Activated T-cell treated with anti-CD3 and anti-CD28 coated beads for 1 hour (primary cell): ENCODE measurements at places on chromosomes 6 and 20.

DNA sequence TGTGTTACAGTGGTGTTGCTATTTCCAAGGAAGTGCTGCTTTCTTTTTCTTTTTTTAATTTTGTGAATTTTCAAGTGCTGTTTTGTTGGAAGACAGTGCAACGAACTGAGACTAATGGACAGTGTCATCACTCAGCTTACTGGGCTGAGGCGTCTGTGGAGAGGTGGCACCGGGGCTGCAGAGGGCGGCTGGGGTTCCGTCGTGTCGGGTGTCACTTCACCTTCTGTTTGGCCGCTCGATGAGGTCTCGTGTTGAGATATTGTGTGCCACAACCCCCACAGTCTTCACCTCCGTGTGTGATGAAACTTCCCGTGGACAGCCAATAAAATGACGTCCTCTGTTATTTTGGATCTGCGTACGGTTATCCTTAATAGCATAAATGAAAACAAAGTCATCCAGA is 149.4 kb upstream of the SNX9 start:
- no peak for DNase-seq

- DNase-seq, result no peak
Observed at GRCh38 chr20:34990231-34990630, 34.6 kb downstream of the MYH7B start.

GRCh38 chr6:36187446-36187845 is 9.1 kb upstream of the BRPF3 start:
- no peak for DNase-seq

GRCh38 chr6:138107078-138107751 is at the start of gene PERP:
Gene PERP, minus strand, starts transcription at chr6:138107419. Its CDS starts 79 bp downstream, at chr6:138107340.
- DNase-seq, result peak; percentile 65

- DNase-seq, result no peak
Observed at GRCh38 chr6:21522797-21523456, 70.6 kb upstream of the SOX4 start.
